ENCODE measurements at places on chromosomes 13 and 19. TPM values are rescaled to one million over a fixed set of nuclear protein-coding genes. Genes with fewer than 3 reads are reported as not detected.

Gene MATK
- total RNA-seq = 0.65 TPM

Gene PRKACA
- total RNA-seq = 46.8 TPM

Gene IGFL3
- total RNA-seq = not detected

Gene PTGER1
- total RNA-seq = 0.86 TPM

Gene LGI4
- total RNA-seq = not detected

Gene TICAM1
- 1.8 TPM for total RNA-seq

Gene NUDT19
- 13.6 TPM for total RNA-seq

Gene GDF15
- total RNA-seq = 31.0 TPM

Gene MPND
- total RNA-seq = 7.7 TPM

Gene PPP5C
- 35.1 TPM for total RNA-seq

Gene DPF1
- 1.4 TPM for total RNA-seq

Gene TBXA2R
- total RNA-seq = 4.7 TPM

Gene SH2D3A
- total RNA-seq = not detected

Gene MLLT1
- 26.4 TPM for total RNA-seq

Gene C13orf42
- not detected for total RNA-seq

Gene HSD17B14
- total RNA-seq = 6.8 TPM

Gene MUC16
- total RNA-seq = not detected

Gene GJB6
- total RNA-seq = not detected

Gene ZNF610
- total RNA-seq = 3.7 TPM

Gene MEDAG
- total RNA-seq = 75.3 TPM

Gene RUBCNL
- 11.1 TPM for total RNA-seq

Gene ERICH6B
- not detected for total RNA-seq

Gene NLRP4
- not detected for total RNA-seq

Gene LENG9
- 7.5 TPM for total RNA-seq

Gene TEX26
- total RNA-seq = 0.26 TPM

Gene FPR1
- not detected for total RNA-seq

Gene ZNF667
- total RNA-seq = 7.2 TPM

Measured in articular chondrocyte of knee joint (primary cell).